HEK293T (cell line): ENCODE measurements at places on chromosomes 1 and 21.

DNA sequence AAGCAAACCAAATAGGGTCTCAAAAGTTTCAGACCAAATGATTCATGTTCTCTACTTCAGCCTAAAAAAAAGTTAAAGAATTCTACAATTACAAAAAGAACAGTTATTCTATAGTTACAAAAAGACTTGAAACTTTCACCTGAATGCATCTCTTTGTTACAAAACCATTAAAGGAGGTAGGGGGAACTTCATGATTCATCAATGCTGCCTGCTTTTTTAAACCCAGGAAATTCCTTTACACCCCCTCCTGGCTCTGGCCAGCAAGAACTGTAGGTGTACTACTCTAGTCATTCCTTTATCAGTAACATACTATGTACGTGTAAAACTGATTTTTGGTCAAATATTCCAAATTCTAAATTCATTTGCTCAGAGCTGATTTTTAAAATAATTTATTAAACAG lies 5.0 kb downstream of the FAF1 start:
- no peak for DNase-seq

- no peak for DNase-seq
Measured at GRCh38 chr21:44780767-44781459, 20.7 kb downstream of the UBE2G2 start.

DNA sequence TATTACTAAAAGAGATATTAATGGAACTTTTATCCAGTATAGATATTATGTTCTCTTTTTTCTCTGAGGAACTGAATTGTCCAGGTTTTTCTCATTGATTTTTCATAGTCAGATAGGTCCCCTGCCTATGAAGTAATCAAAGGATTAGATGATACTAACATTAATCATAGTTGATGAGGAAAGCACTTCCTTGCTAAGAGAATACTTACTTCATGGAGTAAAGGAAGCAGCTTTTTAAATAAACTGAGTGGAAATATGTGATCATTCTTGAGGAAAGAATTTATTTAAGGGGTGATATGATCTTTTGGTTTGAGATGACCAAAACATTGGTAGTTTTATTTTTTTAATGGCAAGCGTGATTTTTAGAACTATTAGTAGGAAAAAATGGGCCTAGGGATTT lies 58.9 kb downstream of the SWT1 start:
- DNase-seq, result no peak

DNA sequence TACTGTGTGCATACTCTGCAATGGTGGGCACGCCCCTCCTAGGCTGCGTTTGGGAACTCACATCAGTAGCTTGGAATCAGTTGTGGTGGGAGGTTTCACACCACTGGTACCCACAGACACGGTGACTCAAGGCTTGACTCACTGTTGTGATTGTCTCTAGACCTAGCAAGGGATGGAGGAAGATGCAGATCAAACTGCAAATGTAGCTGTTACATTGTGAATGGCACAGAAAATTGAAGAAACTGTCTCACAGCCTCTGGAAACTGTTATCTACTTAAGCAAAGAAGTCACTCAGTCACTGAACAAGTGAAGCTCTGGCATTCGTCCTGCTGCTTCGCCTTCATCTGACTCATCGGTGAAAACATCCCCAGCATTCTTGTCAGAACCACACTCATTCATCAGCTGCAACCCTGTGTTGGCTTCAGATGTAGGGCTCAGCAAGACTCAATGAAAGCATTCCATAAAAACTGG lies 59.5 kb downstream of the POFUT2 start:
- no peak for DNase-seq

DNA sequence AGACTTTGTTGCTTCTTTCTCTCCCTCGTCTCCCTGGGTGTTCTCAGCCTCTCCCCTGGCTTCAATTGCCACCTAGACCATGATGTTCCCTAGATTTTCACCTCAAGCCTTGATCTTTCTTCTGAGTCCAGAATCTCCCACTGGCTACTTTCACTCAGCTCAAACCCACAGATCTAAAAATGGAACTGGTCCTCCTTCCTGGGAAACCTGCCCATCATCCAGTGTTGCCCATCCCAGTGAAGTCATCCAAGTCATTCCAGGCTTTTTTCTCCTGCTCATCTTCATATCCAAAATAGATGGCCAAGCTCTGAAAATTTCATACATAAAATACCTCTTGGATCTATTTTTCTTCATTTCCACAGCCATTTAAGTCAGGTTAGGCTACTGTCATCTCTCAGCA lies 347.4 kb downstream of the KCNH1 start:
- DNase-seq, result no peak
